ENCODE measurements at places on chromosomes 12 and 14.

DNA sequence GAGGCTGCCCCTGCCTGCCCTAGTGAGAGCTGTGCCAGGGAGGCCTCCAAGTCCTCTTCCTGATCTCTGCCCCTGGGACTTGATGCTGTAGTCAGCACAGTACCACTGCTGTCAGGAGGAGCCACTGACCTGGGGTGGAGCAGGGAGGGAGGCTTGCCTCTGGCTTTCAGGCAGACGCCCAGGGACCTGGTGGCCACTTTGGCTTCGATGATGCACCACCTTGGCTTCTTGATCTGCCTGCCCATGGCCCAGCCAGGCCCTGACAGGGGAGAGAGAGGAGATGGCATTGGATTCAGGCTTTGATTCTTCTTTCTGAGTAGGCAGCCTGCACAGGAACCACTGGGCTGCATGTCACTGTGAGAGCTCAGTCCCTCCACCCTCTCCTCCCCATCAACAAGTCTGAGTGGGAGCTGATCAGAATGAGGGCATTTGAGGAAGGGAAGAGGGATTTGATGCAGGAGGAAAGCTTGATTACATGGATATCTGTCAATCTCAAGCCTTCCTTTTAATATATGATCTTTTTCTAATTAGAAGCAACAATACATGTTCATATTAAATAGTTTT, 24.7 kb downstream of the TMEM63C start:
- no peak for DNase-seq

- DNase-seq: no peak
Measured at GRCh38 chr14:102907303-102907844, 15.1 kb upstream of the AMN start.

- DNase-seq: no peak
Measured at GRCh38 chr14:27613102-27613501, 1015.3 kb upstream of the NOVA1 start.

- DNase-seq: peak; percentile 27
Measured at GRCh38 chr14:23009483-23009938, 432 bp downstream of the C14orf93 start.

DNA sequence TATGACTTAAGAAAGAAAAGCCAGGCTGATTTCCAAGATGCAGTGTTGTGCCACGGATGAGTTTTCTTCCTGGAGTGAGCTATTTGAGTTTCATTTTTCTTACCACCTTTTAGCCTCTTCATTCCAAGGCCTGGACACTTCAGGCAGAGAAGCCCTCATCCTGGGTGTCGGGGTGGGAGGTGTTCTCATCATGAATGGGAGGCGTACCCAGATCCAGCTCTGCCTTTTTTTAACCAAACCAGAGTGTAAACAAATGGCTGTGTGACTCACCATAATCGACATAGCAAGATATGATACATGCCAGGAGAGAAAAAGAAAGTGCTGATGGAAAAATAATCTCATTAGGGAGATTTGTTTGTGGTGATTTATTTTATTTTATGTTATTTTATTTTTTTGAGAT, 79.9 kb downstream of the ARF6 start:
- peak; percentile 44 for DNase-seq

- no peak for DNase-seq
Measured at GRCh38 chr12:59823567-59823966, 227.7 kb downstream of the SLC16A7 start.

GRCh38 chr12:617304-617915, 45.8 kb downstream of the NINJ2 start:
- no peak for DNase-seq

- DNase-seq: no peak
Measured at GRCh38 chr12:46886541-46887041, 60.8 kb upstream of the SLC38A4 start.

DNA sequence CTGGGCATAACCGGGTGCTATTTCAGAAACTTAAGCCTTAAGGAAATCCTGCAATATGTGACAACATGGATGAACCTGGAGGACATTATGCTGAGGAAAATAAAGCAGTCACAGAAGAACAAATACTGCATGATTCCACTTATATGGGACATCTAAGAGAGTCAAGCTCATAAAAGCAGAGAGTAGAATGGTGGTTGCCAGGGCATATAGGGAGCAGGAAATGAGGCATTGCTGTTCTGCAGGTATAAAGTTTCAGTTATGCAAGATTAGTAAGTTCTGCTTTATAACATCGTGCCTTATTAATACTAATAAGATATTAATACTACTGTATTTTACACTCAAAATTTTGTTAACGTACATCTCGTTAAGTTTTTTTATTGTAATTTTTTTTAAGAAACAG, 124.2 kb upstream of the ATF1 start:
- no peak for DNase-seq

- no peak for DNase-seq
Measured at GRCh38 chr14:96011131-96011530, 28.0 kb upstream of the C14orf132 start.

GRCh38 chr12:58321414-58321813, 380.0 kb downstream of the ATP23 start:
- DNase-seq: no peak

- no peak for DNase-seq
Measured at GRCh38 chr14:26730929-26731618, 133.2 kb upstream of the NOVA1 start.

- DNase-seq: no peak
Measured at GRCh38 chr14:32622742-32623141, 293.6 kb downstream of the AKAP6 start.

DNA sequence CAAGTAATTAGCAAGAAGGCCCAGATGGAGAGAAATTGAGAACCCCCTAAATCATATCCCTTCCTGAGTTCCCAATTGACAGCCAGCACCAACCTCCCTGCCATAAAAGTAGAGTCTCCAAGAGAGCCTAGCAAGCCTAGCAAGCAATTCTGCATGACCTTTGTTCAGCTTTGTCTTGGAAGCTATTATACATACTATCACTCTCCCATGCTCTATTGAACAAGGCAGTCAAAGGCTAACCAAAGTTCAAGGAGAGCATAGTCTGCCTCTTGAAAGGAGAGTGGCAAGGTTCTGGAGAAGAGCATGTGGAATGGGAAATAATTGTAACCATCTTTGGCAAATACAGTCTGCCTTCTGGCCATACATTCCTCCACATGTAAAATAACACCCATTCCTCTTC, 7.8 kb downstream of the ACOT4 start:
- no peak for DNase-seq

- peak; percentile 49 for DNase-seq
Measured at GRCh38 chr12:113161415-113162016, 12.0 kb downstream of the CFAP73 start.

- no peak for DNase-seq
Measured at GRCh38 chr12:85669911-85670310, 166.3 kb downstream of the RASSF9 start.

DNA sequence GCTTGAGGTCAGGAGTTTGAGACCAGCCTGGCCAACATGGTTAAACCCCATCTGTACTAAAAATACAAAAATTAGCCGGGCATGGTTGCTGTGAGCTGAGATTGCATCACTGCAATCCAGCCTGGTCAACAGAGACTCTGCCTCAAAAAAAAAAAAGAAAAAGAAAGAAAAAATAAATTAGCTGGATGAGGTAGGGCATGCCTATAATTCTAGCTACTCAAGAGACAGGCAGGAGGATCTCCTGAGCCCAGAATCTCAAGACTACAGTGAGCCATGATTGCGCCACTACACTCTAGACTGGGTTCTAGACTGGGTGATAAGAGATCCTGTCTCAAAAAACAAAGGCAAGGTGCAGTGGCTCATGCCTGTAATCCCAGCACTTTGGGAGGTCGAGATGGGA, 16.9 kb downstream of the PPP4R3A start:
- DNase-seq: no peak

DNA sequence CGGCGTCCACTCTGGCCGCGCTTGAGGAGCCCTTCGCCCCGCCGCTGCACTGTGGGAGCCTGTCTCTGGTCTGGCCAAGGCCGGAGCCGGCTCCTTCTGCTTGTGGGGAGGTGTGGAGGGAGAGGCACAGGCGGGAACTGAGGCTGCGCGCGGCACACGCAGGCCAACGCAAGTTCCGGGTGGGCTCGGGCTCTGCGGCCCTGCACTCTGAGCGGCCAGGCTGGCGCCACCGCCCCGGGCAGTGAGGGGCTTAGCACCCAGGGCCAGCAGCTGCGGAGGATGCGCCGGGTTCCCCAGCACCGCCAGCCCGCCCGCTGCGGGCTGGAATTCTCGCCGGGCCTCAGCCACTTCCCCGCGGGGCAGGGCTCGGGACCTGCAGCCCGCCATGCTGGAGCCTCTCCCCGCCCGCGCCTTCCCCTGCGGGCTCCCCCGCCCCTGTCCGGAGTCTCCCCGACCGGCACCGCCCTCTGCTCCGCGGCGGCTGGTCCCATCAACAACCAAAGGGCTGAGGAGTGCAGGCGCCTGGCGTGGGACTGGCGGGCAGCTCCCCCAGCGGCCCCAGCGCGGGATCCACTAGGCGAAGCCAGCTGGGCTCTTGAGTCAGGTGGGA, 921.2 kb upstream of the FOXG1 start:
- DNase-seq: no peak

- DNase-seq: no peak
Measured at GRCh38 chr14:81178063-81178462, 42.7 kb downstream of the GTF2A1 start.

- DNase-seq: no peak
Measured at GRCh38 chr14:103540821-103541708, 12.1 kb downstream of the TRMT61A start.

- DNase-seq: no peak
Measured at GRCh38 chr14:106414464-106414863, 888.1 kb downstream of the TMEM121 start.

- DNase-seq: peak; percentile 49
Measured at GRCh38 chr12:22625762-22626294, 857 bp downstream of the ETNK1 start.

- no peak for DNase-seq
Measured at GRCh38 chr14:54562334-54562733, 4.6 kb upstream of the SAMD4A start.

- no peak for DNase-seq
Measured at GRCh38 chr14:41482861-41483260, 123.8 kb upstream of the LRFN5 start.

GRCh38 chr12:75455839-75456238, 24.7 kb upstream of the GLIPR1 start:
- DNase-seq: no peak

- no peak for DNase-seq
Measured at GRCh38 chr12:62158013-62158412, 102.2 kb upstream of the USP15 start.

DNA sequence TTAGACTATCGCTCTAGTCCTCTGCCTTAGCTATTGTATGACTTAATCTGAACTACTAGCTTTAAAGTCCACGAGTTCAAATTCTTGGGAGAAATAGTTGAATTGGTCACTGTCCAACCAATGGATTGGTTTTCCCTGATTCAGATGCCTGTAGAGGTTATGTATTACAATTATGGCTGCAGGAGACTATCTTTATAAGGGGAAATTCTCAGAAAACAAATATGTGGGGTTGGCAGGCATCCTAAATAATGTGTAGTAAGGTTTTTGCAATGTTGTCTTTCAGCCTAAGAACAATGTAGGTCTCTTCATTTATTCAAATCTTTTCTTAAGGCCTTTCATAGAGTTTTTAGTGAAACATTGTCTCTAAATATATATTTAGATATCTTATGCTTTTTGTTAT, 26.9 kb downstream of the MYRFL start:
- no peak for DNase-seq

DNA sequence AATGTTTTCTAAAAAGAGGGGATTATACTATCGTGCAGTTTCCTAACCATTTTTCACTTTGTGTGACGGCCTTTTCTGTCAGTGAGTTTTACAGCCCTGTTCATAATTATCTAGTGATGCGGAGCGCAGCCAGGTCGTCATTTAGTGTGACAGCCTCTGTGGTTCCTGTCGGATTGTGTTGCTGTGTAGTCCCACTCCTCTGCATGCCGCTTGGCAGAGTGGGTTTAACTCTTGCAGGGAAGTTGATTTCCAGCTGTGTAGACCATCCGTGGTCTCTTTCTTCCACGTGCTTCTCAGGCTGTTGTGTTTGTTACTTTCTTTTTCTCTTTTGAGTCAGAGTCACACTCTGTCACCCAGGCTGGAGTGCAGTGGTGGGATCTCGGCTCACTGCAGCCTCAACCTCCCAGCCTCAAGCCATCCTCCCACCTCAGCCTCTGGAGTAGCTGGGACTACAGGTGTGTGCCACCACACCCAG, 8.6 kb downstream of the RAN start:
- DNase-seq: no peak

DNA sequence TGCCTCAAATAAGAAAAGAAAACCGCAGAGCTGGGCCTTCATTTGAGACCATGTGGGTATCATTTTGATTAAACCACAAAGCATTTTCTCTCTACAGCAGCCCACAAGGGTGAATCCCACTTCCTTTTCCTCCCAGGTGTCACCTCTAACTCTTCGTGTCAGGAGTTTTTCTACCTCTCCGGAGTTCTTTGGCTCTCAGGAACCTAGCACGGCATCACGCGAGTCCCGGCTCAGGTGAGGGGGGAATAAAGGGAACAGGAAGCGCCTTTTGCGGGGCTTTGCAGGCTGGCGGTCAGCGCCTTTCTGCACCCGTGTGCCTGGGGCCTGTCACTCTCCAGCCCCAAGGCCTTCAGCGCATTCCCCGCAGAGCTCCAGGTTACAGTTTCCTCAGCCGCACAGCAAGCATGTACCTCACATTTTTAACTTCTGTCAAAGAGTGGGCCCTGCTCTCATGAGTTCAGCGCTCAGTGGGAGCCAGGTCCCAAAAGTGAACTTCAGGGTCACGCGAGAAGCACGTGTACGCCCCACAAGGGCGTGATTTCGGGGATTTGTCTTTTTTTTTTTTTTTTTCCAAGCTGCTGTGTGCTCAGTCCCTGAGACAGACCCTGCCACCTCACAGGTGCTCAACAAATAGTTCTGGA, 740 bp upstream of the PRPF40B start:
- peak; percentile 52 for DNase-seq

DNA sequence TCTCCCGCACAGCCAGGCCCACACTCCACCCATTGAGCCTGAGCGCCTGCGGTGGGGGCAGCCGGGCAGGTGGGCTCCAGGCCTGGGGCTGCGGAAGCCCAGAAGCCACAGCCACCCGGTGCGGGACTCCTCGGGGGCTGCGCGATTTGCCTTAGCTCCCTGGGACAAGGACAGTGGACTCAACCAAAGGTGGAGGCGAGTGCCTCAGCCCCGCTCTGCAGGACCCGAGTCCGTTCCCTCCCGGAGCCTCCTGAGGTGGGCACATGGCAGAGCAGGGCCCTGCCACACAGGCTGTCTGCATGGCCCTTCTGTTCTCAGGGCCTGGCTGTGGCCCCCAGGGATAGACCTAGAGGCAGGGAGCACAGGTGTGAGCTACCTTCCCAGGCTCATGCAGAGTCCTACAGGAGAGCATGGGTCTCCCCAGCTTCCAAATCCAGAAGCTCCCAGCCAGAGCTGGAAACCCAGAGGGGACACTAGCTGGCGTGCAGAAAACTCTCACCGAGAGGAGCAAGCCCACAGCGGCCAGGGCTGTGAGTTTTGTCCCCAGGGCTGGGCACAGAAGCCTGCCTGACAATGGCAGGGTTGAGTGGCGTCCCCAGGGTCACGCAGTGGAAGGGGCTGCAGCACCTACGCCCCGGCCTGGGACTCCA, 22.2 kb upstream of the LRTM2 start:
- DNase-seq: no peak

- no peak for DNase-seq
Measured at GRCh38 chr12:14430394-14430986, 65.0 kb downstream of the ATF7IP start.

- DNase-seq: no peak
Measured at GRCh38 chr12:19410629-19411185, 28.6 kb upstream of the AEBP2 start.

- DNase-seq: no peak
Measured at GRCh38 chr14:99192028-99192621, 79.9 kb downstream of the BCL11B start.

- DNase-seq: no peak
Measured at GRCh38 chr12:87150969-87151662, 878.1 kb downstream of the C12orf50 start.

GRCh38 chr12:49689785-49690184, 17.4 kb downstream of the FMNL3 start:
- no peak for DNase-seq

Data from hematopoietic multipotent progenitor cell treated with erythropoietin and hydrocortisone succinate and interleukin-3 and kit ligand, for 8 days (in vitro differentiated cells).